Posterior vena cava (tissue), 2 donors: ENCODE measurements at places on chromosomes 5 and 9. TPM values are rescaled to one million over a fixed set of nuclear protein-coding genes. Genes with fewer than 3 reads are reported as not detected.

CFAP90 gene
- 0.14 TPM for total RNA-seq

SLC28A3 gene
- 0.19 TPM for total RNA-seq

CTXN3 gene
- not detected for total RNA-seq

LRRC70 gene
- total RNA-seq: 6.8 TPM

TMEM174 gene
- total RNA-seq: not detected
